ENCODE measurements at places on chromosomes 6 and 20.
A peak's percentile ranks its signal among the peaks of the same experiment; 100 is the strongest.

GRCh38 chr6:124132256-124132655 is 328.6 kb downstream of the NKAIN2 start:
- no peak for DNase-seq

GRCh38 chr6:10414756-10415616 is at the start of gene TFAP2A:
TFAP2A (minus strand) TSS chr6:10415074; CDS start chr6:10414991, 83 bp downstream.
- DNase-seq = no peak

- DNase-seq = no peak
Measured at GRCh38 chr6:167294241-167294640, 3.1 kb downstream of the UNC93A start.

DNA sequence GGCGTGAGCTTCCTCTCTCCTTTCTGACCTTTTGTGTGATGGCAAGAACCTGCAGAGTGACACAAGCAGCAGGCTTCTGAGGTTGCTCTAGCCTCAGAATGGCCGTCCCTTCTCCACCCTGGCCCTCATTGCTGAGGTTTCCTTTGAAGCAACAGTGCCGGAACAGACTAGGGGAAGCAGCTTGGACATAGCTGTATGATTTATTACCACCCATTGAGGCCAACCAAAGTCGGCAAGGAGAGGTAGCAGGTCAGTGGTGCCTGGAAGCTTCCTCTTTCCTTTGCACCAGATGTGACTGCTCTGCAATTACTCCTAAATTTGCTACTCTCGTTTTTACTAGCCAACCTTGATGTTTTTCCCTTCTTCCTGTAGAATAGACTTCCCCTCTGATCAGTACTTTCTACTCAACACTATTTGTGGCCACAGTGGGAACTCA is 31.4 kb downstream of the PTPN1 start:
- no peak for DNase-seq

DNA sequence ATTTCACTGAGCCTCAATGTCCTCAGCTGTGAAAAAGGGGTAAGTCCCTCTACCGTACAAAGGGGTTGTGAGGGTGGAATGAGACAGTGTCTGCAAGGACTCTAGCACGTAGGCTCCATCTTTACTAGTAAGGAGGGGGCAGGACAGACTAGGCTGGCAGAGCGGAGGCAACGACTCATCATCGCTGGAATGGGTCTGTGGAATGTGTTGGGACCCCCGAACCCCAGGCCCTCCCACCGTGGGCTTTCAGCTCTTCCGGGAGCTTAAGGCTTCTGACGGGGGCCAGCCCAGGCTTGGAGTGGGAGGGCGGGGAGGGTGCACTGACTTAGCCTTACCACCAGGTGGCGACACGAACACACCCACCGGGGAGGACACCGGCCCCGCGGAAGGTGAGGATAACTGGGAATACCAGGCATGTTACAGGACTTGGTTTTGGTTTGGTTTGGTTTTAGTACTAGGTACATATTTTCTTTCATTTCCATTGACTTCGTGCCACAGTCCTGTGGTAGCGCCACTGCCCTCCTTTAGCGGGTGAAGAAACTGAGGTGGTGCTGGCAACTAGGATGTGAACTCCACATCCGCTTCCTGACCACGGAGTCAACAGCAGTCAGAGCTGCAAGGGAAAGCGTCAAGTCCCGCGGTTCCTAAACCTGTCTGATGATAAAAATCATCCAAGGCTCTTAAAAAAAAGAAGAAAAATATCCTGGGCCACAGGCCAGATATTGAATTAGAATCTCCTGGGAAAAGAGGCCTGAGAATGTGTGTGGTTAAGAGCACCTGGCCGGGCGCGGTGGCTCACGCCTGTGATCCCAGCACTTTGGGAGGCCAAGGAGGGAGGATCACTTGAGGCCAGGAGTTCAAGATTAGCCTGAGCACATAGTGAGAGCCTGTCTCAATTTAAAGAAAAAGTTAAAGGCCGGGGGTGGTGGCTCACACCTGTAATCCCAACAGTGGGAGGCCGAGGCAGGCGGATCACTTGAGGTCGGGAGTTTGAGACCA is 10.3 kb upstream of the TULP1 start:
- peak; percentile 22 for DNase-seq

DNA sequence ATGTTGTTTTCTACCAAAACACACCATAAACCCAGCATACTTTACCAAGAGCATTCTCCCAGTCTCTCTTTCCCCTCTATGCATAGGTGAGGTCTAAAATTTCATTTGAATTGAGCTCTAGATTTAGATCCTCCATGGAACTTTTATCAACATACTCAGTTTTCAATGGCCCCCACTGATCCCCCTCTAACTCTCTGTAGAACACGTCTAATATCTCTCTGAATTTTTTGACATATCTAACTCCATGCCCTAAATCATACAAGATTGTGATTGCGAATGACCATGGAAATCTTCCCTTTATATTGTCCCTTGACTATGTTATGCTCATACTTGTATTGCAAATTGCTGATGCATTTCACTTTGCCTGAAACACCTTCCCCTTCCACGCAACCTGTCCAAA is 38.1 kb upstream of the HBS1L start:
- no peak for DNase-seq

- DNase-seq = no peak
Measured at GRCh38 chr6:166484863-166485262, 101.6 kb downstream of the RAMACL start.

GRCh38 chr20:46435146-46435545 is 28.7 kb upstream of the ELMO2 start:
- DNase-seq = no peak

GRCh38 chr6:37536491-37537190 is 36.9 kb upstream of the CCDC167 start:
- DNase-seq = no peak

DNA sequence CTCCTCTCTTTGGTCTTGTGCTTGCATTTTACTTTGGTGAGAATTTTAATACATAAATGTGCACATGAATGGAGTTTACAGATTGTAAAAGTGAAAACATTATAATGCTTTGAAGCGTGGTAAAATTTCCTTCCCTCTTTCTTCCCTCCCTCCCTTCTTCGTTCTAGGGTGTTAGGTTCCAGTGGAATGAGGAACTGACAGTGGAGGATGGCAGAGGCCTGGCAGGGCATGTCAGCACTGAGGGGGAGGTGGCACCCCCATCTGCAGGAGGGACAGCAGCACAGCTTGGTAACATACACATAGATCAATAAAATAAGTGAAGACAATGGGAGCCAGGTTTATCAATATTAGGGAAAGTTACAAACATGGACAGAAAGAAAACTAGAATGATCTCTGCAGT is 47.5 kb downstream of the RNASET2 start:
- DNase-seq = no peak

DNA sequence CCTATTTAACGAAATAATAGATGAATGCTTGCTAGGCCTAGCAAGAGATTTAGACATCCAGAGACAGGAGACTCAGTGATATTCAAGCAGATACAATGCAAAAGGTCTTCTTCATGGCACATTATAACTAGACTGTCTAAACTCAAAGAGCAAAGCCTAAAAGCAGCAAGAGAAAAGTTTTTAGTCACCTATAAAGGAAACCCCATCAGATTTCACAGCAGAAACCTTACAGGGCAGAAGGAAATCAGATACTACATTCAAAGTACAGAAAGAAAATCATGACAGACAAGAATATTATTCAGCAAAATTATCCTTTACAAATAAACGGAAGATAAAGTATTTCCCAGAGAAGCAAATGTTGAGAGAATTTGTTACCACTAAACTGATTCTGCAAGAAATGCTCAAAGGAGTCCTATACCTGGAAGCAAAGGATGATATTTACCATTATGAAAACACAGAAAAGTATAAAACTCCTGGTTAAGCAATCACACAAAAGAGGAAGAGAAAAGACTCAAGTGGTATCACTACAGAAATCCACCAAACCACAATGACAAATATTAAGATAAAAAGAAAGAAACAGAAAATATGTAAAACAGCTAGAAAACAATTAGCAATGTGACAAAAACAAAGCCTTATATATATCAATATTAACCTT is 333.7 kb downstream of the MEI4 start:
- no peak for DNase-seq

DNA sequence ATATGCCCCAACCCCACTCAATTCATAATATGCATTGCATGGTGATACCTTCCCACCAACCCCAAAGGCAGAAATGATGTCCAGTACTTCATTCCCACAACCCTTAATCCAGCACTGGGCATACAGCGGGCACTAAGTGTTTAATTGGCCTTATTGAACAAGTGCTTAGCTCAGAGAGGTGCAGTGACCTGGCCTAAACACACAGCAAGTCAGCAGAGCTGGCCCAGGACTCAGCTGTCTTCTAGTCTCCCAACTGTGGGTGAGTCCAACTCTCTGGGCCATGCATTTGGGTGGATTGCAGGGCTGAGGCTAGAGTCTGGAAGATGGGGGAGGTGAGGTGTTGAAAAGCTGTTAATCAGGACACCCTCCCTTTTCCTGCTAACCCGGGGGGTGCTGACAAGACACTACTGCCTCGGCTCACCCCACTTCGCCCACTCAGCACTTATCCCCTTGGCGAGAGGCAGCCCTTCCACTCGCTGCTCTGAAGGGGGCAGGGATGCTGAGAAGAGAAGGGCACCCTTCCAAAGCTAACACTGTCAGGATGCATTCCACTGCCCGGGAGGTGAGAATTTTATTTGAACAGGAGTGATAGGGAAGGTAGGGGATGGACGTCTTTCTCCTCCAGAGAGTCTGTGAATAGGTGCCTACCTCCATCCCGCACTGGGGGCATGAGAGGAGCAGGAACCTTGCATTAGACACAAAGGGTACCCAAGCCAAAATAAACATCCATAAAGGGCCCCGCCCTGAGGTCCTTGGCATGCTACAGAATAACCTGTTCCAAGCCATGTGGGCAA is 14.2 kb downstream of the KCNK5 start:
- no peak for DNase-seq

DNA sequence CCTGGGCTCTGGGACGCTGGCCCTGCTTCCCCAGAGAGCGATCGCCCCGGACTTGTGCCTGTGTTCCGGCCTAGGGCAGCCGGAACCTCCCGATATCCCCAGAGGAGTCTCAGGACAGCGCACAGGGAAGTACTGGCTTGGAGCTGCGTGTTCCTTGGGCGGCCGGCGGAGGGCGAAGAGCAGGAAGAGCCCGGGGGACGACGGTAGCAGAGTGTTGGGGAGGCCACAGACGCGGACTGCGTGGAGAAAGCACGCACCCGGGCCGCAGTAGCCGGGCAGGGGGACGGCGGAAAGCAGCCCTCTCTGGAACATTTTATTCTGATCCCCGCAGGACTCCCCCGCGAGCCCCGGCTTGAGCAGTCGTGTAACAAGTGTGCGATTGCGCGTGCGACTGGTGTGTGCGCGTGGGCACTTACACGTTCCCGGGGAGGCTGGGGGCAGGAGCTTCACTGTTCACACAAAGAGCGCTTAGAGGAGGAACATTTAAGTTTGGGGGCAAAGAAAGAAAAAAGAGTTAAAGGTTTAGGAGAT is 36.1 kb downstream of the NCR2 start:
- DNase-seq = no peak

GRCh38 chr6:155521719-155522118 is 66.1 kb upstream of the NOX3 start:
- no peak for DNase-seq

GRCh38 chr20:931401-931800 is 15.3 kb upstream of the ANGPT4 start:
- no peak for DNase-seq

DNA sequence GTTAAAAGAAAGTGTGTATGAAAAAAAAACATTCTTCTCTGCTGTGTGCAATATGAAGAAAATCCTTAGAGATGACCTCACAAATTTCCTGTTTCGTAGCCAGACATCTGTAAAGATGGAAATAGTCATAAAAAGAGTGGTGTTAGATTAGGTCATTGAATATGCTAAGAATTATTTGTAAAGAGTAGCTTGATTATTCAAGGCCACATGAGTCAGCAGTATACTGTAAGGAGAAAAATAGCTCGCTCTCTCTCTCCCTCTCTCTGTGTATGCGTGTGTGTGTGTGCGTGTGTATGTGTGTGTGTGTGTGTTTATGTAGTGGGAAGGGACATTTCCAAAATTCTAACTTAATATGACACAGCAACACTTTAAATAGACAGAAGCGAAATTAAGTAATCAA is 78.8 kb downstream of the PTCHD4 start:
- no peak for DNase-seq

- DNase-seq = no peak
Measured at GRCh38 chr6:110476046-110476849, at the start of gene SLC22A16. SLC22A16 (minus strand) TSS chr6:110476613; CDS start chr6:110476574, 39 bp downstream.

GRCh38 chr6:89483111-89483720 is 50.3 kb downstream of the ANKRD6 start:
- DNase-seq = no peak

DNA sequence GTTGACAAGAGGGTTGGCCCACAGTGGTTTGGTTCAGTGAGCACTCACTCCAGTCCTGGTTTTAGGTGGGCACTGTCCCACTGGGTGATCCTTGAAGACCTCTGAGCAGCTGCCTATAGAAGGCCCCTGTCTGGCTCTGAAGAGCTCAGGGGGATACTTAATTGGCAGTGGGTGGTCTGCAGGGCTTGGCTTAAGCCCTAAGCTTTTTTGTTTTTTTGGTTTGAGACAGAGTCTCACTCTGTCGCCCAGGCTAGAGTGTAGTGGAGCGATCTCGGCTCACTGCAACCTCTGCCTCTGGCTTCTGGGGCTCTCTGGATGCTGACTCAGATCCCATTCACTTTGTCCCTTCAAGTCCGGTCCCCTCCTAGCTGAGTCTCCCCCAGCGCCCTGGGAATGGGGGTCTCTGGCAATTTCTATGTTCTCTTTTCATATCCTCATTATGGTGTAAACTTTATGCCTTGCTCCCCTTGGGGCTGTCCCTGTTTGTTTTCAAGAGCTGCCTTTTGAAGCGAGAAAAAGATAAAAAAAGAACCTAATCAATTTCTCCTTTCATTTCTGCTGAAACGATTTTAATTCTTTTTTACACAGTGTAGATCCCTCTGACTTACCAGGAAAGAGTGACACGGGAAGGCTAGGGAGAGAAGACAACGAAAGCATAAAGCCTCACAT is 12.2 kb upstream of the KCNG1 start:
- DNase-seq = no peak

DNA sequence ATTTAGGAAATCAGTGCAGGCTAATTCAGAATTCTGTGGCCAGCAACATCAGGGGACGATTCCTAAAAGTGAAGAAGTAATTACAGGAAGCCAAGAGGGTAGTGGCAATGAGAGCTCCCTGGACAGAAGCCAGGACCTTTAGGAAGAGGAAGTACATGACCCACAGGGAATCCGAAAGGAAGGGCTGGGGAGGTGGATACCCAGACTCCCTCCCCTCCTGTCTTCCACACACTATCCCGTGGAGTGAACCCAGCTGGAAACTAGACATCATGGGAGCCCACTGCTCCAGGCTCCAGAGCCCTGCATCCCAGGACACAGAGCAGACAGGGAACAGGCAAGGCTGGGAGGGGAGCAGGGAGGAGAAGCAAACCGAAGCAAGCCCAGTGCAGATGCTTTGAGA is 83.0 kb downstream of the SNX5 start:
- peak; percentile 33 for DNase-seq

GRCh38 chr20:33746325-33746998 is 14.7 kb downstream of the ZNF341 start:
- DNase-seq = no peak

Data from globus pallidus (tissue), 1 donor.